ENCODE measurements at places on chromosomes 3 and 15. TPM values are rescaled to one million over a fixed set of nuclear protein-coding genes. Genes with fewer than 3 reads are reported as not detected.

Gene GOLGA6B
- not detected for polyA plus RNA-seq

Gene MUC20
- not detected for polyA plus RNA-seq

Gene ISLR2
- 0.48 TPM for polyA plus RNA-seq

Gene CHRNA5
- 0.74 TPM for polyA plus RNA-seq

Gene MAP1A
- 0.07 TPM for polyA plus RNA-seq

Gene NAALADL2
- polyA plus RNA-seq = 10.8 TPM

Gene P2RY14
- not detected for polyA plus RNA-seq

Gene C3orf22
- polyA plus RNA-seq = not detected

Gene GOLGA8J
- 0.23 TPM for polyA plus RNA-seq

Gene EPB42
- not detected for polyA plus RNA-seq

Gene CHL1
- polyA plus RNA-seq = 1.6 TPM

Gene IDH3A
- polyA plus RNA-seq = 263 TPM

Gene TRH
- polyA plus RNA-seq = not detected

Gene CYP19A1
- polyA plus RNA-seq = 0.59 TPM

DNA sequence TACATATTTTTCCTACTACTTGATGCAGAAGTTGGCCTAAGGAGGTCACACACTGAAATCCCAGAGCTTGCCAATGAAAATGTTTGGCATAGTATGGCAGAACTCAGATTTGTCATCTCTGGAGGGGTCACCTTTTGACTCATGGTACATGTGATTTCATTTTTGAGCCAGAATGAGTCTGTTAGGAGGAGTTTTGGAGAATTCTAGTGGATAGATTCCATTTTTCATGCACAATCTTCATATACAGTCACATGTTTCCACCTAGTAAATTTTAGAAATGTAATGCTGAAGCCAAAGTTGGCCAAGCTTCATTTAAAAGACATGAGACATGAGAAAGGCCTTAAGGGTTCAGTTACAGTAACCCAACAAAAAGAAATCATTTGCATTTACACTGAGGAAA, 97.8 kb upstream of the IGSF10 start:
- DNase-seq = no peak

GRCh38 chr15:79455361-79455760, 23.2 kb downstream of the MINAR1 start:
- DNase-seq = no peak

DNA sequence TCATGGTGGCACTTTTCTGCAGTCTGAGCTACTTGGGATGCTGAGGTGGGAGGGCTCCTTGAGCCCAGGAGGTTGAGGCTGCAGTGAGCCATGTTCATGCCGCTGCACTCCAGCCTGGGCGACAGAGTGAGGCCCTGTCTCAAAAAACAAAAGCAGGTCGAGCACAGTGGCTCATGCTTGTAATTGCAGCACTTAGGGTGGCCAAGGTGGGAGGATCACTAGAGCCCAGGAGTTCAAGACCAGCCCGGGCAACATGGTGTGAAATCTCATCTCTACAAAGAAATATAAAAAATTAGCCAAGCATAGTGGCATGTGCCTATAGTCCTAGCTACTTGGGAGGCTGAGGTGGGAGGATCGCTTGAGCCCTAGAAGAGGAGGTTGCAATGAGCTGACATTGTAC, 10.0 kb downstream of the UBAP1L start:
- no peak for DNase-seq

- no peak for DNase-seq
Observed at GRCh38 chr15:69530991-69531664, 78.5 kb downstream of the RPLP1 start.

DNA sequence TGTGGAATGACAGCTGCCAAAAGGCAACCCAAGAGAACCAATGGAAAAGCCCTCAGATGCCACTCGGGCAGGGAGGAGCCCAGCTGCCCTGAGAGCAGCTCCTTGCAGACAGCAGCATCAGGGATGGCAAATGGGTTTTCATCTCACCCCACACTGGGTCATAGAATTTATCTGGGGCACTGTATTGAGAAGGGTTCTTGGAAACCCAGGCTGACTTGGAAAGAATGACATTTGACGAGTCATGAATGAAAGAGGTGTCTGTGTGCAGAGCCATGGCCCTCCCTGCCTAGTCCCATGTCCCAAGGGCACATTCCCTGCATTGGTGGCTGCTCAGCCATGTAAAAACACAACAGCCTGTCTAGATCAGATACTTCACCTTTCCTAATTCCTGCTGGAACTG, 157.9 kb upstream of the BHLHE40 start:
- DNase-seq = no peak

- no peak for DNase-seq
Observed at GRCh38 chr3:26588931-26589330, 33.6 kb upstream of the LRRC3B start.

DNA sequence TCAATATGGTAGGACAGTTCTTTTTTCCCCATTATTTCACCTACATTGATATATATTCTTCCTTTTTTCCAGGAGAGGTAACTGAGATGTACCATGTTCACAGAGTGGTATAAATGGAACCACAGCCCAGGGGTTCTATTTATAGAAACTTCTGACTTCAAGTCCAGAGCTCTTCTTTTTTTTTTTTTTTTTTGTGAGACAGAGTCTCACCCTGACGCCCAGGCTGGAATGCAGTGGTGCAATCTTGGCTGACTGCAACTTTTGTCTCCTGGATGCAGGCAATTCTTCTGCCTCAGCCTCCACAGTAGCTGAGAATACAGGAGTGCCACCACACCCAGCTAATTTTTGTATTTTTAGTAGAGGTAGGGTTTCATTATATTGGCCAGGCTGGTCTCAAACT, 267.1 kb upstream of the TPRG1 start:
- no peak for DNase-seq

- DNase-seq = no peak
Observed at GRCh38 chr3:13086531-13086981, 13.3 kb upstream of the IQSEC1 start.

DNA sequence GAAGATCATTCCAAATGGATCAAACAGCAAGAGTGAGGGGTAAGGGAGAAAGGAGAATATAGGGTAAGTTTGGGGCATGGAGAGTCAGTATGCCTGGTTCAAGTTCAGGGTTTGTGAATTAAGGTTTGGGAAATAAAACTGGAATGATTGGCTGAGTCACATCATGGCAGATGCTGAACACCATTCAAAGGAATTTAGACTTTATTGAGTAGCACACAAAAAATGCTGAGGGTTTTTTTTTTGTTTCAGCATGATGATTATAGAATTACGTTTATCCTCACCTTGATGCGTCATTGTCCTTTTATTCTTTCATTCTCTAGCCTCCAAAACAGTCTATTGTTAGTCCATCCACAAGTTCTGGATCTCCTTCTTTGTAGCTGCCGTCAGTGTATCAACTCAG, 220.0 kb upstream of the UMPS start:
- no peak for DNase-seq

DNA sequence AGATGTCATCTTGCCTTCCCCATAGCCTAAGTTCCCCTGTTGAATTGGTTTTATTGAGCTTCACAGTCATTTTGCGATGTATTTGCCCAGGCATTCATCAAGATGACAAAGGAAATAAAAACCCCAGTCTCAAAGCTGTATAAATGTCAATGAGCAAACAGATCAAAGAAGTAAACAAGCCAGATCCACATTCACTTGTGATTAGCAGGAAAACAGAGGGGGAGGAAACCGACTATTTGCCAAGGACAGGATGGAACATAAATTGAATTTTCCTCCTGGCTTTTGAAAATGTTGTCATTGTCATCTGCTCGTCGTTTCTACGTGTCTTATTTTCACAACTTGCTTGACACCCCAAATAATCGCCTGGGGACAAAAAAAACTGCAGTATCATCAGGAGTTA, 83.5 kb downstream of the SV2B start:
- no peak for DNase-seq

DNA sequence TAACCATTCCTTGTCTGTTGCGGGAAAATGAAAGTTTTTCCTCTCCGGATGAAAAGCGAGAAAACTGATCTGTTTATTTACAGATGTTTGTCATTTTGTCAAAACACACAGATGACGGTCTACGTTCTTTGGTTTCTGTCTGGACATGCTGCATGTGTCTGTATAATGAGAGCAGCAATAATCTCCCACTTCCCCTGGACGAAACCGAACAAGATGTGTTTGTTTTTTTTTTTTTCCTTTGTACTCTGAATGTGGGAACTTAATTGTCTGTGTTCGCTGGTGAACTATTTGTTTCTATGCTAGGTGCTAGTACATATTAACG, 33.6 kb downstream of the PTPRG start:
- DNase-seq = no peak

GRCh38 chr3:110074095-110074494, 736.7 kb upstream of the DPPA4 start:
- no peak for DNase-seq

DNA sequence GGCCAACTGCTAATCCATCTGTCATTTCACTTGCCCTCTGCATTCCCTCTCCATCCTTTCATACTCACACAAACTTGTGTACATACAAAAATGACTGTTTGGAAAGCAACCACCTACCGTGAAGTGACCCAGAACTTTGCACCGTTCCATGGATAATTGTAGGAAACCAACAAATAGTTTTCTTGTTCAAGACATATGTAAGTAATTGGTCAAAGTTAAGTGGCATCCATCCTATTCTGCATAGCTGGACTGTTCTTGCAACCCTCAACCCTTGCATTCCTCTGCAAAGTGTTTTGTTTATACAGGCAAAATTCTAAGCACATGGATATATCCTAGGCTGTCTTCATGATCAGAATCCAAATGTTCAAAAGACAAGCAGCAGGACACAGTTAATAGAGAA, 592.5 kb downstream of the MECOM start:
- no peak for DNase-seq

- no peak for DNase-seq
Observed at GRCh38 chr3:141530415-141530768, 43.6 kb downstream of the RASA2 start.

- no peak for DNase-seq
Observed at GRCh38 chr3:150449169-150449721, 41.1 kb downstream of the TSC22D2 start.

GRCh38 chr3:12501360-12502020, 17.2 kb downstream of the TSEN2 start:
- DNase-seq = no peak

DNA sequence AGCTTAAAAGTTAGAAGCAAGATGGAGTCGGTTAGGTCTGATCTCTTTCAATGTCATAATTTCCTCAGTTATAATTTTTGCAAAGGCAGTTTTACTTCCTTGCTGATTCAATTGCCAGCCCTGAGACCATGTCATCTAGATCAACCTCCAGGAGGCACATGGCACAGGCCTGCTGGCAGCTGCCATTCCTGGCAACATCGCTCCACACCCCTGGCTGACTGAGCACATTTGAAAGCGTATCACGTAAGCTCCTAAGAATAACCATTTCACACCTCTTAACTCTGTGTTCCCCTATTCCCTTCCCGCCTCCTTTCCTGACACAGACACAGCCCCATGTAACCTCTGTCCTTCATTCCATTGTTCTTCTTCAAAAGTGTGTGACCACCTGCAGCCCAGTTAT, 313.9 kb upstream of the CTNNB1 start:
- DNase-seq = no peak

DNA sequence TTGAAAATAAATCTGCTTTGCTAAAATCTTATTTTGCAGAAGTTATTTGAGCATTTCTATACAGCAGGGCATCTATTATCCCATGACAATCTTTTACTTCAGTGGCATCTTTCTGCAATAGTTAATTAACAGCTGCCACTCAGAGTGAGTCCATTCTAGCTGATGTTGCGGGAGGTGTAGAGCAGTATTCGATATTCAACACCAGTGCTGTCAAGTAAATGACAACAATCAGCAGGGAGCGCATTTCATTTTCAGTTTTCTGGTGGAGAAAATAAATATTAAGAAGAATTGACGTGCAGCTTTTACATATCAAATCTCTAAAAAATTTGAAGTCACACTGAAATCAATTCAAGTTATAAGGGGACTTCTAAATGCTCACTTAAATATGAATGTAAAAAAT, 286.2 kb downstream of the CTNNB1 start:
- DNase-seq = no peak

- DNase-seq = no peak
Observed at GRCh38 chr15:98738689-98739401, 90.5 kb downstream of the IGF1R start.

DNA sequence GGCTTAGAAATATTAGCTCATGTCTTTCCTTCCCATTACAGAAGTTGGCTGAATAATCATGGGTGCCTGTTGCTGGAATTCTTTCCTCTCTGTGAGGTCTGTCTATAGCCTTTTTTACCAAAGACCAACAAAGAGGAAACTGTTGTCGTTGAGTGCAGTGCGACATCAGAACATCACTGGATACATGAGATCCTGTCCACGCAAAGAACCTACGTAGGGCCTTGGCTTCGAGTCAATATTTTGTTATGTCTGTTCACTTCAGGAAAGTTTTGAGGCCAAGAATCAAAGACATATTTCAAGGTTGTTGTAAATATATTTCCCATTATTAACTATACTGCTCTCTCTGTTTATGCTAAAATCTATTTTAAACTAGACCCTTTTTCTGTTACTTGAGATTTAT, 101.5 kb upstream of the IL12A start:
- DNase-seq = no peak

DNA sequence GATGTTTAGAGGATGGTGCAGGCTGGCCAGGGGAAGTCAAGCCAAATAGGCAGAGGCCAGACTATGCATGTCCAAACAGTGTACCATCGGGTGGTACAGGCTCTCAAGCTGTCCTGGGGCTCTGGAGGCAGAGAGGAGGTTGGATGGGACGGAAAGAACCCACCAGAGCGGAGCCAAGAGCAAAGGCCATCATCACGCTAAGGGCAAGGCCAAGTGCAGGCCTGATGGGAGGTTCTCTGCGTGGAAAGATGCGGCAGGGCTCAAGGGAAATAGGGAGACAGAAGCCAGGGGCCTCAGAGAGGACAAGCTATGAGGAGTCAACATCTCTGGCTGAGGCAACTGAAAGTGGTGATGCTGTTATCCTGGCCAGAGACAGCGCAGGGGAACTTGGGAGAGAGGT, 102.7 kb downstream of the ASB7 start:
- DNase-seq = no peak

DNA sequence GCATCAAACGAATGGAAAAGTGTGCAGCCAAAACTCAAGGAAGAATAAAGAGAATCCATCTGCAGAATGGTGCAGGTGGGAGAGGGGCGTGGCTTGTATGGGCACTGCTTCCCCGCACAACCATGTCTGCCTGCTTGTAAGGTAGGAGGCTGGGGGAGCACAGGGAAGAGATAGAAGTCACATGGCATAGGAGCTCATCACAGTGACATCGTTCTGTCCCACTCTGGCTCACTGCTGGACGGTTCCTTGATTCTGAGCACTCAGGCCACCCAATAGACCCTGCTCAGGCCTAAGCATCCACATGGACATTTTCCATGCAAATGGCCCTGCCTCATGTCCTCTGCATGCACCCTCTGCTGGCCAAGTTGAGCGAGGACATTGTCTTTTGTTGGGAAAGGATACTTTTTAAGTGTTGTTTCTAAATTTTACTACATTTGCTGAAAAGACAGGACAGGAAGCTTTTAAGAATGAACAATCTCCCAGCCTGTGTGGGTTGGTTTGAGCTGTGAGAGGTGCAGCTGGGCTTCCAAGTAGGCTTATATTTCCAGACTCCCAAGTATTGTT, 3.1 kb downstream of the MYLK start:
- DNase-seq = no peak

GRCh38 chr3:10925436-10926255, 66.9 kb upstream of the SLC6A1 start:
- DNase-seq = no peak

All from GM12878 (cell line).